ENCODE measurements at places on chromosomes 12 and 14.

DNA sequence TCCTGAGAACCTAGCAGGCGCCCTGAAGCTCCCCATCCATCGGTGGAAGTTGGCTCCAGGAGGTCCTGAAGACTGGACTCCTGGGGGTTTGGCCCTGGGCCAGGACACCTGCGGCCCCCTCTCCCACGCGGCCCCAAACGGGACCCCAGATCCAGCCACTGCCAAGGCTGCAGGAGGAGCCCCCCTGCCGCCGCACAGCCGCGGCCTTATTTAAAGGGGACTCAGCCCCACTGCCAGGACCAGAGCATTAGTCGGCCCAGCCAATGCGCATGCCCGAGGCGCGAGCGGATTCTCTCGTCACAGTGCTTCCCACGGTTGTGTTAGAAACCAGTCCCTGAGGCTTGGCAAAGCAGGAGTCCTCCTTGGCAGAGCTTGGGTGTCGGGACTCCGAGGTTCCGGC lies 775.2 kb upstream of the ALG10B start:
- DNase-seq: no peak

GRCh38 chr14:64995291-64995690 lies 8.6 kb downstream of the FNTB start:
- DNase-seq: no peak

DNA sequence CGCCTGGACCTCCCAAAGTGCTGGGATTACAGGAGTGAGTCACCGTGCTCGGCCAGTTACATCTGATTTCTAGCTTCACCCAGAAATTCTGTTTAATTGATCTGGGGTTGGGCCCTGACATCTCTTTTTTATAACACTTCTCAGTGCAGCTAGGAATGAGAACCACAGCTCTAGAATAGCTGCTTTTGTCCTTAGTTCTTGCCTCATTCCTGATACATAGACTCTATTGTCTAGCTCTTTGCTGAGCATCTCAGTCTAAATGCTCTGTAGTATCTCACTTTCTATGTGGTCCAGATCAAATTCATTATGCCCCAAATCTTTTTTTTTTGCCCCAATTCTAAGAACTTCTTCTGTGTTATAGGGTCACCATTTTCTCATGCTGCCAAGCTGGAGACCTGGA lies 29.9 kb upstream of the FUT8 start:
- no peak for DNase-seq

- no peak for DNase-seq
These were observed 96.6 kb downstream of the SCN8A start for GRCh38 chr12:51687614-51688013.

- DNase-seq: no peak
These were observed 51.9 kb downstream of the KCNK10 start for GRCh38 chr14:88271205-88271604.

DNA sequence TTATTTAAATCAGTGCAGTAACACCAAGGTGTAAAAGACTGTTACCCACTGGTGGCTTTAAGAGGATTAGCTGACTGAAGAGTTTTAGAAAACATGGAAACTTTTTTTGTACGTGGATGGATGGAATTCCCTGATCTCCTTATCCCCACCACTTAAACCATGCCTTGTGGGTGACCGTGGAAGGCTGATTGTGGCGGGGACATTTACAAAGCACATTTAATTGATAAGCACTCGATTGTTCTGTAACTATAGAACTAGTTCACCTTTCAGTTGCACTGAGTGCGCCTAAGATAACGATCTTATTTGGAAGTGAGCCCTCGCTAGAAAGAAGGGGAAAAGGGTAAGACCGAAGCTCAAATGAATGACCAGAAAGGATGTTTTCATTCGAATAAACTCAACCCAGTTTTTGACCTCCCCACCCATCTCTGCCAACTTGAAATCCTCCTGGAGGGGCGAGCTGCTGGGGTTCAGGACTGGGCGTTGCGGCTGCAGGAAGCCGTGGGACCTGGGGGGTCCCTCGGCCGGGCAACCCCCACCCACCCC lies 688 bp upstream of the RASSF3 start:
- no peak for DNase-seq

DNA sequence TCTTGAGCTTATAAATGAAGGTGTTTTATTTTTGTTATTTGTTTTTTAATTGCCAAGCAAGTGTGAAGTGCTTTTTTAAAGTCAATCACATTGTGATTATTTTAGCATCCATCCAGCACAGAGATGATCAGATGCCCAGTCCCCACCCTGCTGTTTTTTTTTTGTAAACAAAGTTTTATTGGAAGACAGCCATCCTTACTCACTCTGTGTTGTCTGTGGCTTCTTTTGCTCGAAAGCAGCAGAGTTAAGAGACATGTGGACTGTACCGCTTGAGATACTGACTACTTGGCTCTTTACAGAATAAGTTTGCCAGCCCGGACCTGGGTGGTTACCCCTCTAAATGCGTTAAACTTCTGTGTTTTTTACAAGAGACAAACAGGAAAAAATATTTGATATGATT lies 30.9 kb upstream of the AMN start:
- no peak for DNase-seq

DNA sequence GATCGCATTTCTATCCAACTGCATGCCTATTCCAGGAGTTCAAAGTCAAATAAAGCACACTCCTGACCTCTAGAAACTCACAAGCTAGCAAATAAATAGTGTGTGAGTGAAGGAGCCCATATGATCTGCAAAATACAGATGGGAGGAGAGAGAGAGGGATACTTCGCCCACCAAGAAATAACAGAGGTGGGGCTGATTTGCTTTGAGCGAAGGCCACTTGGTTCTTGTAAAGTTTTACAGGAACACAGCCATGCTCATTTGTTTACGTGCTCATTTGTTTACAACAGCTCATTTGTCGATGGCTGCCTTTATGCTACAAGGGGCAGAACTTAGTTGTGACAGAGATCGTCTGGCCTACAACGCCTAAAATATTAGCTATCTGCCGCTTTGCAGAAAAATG lies 63.4 kb upstream of the GPATCH2L start:
- DNase-seq: no peak

DNA sequence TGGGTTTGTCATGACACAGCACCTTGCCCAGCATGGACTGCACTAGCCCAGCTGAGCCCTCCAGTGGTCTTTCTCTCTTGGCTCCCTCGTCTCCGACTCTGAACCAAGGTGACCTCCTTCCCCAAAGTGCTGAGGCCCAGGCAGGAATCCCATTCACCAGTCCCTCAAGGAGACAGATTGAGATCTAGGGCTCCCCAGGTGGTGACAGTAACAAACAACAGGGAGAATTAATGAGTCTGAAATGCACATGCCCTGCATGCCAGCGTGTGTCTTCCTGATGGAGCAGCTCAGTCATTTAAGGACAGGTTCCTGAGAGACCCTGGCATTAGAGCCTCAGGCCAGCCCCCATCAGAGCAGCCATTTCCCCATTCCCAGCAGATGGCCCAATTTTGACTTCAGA lies 51.4 kb upstream of the OAS1 start:
- DNase-seq: peak; percentile 19

GRCh38 chr14:94423453-94424056 lies 29.0 kb downstream of the SERPINA11 start:
- DNase-seq: peak; percentile 78

Measured in HEK293T (cell line).